Stimulated activated CD4-positive, alpha-beta T cell treated with anti-CD3 and anti-CD28 coated beads, Interleukin-4, amount 100 ng/mL, for 1 hour (primary cell): ENCODE measurements at places on chromosomes 11 and 22.

DNA sequence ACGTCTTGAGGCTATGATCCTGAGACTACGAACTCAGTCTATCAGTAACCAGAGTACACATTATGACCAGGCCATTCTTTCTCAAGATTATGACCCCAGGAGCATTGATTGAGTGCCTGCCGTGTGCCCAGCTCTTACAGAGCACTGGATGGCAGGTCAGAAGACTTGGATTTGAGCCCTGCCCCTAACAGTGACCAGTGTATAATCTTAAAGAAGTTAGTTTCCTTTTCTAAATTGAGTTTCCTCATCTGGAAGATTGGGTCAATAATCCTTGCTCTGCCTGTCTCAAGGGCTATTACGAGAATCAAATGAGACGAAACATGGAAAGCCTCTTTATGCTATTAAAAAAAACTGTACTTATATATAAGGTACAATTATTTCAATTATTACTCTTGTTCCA lies 38.2 kb downstream of the SLCO2B1 start:
- DNase-seq, result no peak

DNA sequence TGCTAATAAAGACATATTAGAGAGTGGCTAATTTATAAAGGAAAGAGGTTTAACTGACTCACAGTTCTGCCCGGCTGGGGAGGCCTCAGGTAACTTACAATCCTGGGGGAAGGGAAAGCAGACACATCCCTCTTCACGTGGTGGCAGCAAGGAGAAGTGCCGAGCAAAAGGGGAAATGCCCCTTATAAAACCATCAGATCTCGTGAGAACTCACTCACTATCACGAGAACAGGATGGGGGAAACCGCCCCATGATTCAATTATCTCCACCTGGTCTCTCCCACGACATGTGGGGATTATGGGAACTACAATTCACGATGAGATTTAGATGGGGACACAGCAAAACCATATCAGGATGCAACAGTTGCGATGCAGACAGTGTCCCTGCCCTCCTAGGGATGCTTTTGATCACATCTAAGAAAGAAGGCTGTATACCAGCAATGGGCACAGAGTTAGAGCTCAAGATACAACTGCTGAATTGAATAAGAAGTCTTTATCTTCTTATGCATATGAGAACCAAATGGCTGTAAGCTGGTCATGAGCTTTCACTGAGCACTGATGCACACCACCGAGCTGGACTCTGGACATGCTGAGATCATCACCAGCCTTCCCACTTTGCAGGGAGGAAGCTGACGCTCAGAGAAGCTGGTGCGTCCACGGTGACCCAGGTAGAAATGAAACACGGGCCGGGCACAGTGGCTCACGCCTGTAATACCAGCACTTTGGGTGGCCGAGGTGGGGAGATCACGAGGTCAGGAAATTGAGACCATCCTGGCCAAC lies 255.2 kb downstream of the MN1 start:
- no peak for DNase-seq

GRCh38 chr11:114343020-114343419 lies 46.8 kb downstream of the NNMT start:
- no peak for DNase-seq

DNA sequence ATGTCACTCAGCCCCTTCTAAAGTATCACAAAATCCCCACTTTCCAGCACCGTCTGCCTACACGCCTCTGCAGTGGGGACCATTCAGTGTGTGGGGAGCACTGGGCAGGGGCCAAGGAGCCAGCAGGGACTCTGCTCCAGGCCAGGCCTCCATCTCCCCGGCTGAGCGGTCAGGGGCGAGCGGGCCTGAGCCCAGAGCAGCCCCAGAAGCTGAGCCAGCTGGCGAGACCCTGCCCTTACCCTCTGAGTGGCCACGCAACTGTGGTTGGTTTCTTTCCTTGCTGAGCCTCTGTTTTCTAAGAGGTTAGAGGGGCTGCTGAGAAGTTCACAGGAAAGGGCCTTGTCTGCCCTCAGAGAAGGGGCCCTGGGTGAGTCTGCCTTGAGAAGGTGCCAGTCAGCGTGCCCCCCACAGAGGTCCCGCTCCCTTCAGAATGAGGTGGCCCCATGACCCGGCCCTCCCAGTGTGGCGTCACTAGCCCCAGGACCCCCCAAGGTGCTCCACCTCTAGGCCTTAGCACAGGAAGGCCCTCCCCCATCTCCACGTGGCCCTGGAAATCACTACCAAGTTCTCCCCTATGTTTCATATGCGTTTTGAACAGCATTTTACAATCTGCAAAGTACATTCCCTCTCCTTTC lies 46.9 kb downstream of the WNT11 start:
- no peak for DNase-seq

GRCh38 chr11:5626196-5626595 lies 1.4 kb downstream of the TRIM34 start:
- no peak for DNase-seq

GRCh38 chr22:44068422-44069191 lies 44.5 kb downstream of the PARVB start:
- DNase-seq, result no peak

DNA sequence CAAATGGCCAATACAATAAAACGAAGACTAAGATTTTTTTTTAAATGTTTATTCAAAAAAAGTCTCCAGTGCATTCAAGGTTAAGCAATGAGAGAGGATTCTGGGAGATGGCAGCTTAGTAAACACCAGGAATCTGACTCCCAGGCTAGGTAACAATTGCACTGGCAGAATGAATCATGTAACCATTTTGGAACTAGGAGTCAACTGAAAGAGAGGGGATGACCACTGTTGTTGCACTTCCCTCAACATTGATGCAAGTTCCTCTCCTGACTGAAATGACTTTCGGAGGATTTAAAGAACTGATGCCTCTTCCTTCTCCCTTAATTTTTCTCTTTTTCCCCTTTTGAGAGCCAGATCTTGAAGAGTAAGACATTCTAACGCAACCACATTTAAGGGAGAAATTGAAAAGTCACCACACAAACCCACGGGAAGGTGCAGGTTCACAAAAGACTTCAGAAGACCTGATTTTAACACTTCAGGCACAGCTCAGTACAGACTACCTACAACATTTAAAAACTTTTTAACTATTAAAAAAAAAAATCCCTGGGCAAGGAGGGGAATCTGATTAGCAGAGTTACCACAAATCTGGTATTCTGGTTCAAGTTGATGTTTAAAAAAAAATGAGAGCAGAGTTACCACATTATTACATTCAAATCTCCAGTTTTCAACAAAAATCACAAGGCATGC lies 56.8 kb downstream of the FCHSD2 start:
- no peak for DNase-seq

- DNase-seq, result peak; percentile 98
These were observed 2.0 kb upstream of the PTDSS2 start for GRCh38 chr11:447923-448731.

- DNase-seq, result no peak
These were observed 2.0 kb upstream of the UBXN1 start for GRCh38 chr11:62680825-62681240.

- no peak for DNase-seq
These were observed 103.8 kb downstream of the CEP164 start for GRCh38 chr11:117431436-117431835.

- DNase-seq, result no peak
These were observed 75.1 kb downstream of the BMAL1 start for GRCh38 chr11:13352711-13353110.

DNA sequence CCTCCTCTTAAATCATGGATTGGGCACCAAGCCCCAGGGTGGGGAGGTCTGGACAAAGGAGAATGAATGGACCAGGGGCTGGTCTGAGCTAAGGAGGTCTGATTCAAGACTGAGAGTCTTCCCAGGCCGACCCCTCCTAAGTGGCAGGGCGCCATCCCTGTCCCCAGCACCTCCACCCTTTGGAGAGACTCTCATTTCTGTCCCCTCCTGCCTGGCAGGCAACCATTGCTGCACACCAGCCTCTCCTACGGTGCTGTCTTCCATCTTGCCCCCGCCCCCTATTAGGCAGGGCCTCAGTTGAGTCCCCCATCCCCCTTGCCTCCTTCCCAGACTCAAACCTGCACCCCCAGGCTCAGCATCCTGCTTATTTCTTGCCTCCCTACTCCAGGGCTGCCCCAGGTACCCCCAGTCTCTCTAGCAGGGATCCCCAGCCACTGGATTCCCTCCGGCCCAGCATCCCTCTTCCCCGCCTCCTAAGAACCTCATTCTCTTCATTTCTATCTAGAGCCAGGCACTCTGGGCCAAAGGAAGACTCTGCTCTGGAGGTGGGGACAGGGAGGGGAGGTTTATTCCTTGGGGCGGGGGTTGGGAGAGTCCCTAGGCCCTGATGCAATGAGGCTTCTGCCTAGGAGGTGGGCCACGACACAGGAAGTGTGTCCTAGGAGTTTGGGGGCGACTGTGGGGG lies 1.7 kb upstream of the RCOR2 start:
- DNase-seq, result no peak

DNA sequence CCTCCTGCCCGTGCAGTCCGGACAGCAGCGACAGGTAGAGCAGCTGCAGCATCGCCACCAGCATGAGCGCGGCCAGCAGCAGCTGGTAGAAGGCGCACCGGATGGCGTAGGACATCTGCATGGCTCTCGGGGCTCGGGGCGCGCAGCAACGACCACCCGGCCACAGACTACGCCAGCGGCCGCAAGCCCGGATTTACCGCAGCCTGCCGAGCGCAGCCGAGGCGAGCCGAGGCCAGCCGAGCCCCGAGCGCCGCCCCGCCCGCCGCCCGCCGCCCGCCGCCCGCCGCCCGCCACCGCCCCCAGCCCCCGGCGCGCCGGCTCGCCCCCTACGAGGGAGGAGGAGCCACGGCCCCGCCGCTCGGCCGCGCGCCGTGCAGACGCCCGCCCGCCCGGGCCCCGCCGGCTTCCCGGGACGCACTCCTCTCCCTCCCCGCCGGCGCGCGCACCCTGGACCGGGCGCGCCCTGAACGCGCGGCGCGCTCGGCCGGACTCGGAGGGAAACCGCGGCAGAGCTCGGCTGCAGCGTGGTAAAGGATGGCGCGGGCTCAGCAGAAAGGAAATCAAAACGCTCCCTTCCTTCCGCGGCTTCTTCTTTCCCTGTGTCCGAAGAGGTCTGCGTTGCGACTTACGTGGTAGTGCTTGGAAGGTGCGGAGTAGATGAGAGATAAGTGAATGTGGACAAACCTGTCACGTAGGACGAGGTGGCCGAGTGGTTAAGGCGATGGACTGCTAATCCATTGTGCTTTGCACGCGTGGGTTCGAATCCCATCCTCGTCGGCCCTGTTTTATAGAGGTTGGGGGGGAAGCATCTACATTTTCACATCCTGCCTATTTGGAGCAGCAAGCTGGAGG lies at the start of gene B4GAT1:
Gene B4GAT1, minus strand, starts transcription at position 205 of the 852 bp plus-strand sequence. Its CDS starts 84 bp downstream, at position 121.
- DNase-seq, result peak; percentile 79

GRCh38 chr11:108797578-108798100 lies 132.8 kb downstream of the DDX10 start:
- no peak for DNase-seq

- DNase-seq, result no peak
These were observed 18.2 kb downstream of the ST14 start for GRCh38 chr11:130177782-130178181.

DNA sequence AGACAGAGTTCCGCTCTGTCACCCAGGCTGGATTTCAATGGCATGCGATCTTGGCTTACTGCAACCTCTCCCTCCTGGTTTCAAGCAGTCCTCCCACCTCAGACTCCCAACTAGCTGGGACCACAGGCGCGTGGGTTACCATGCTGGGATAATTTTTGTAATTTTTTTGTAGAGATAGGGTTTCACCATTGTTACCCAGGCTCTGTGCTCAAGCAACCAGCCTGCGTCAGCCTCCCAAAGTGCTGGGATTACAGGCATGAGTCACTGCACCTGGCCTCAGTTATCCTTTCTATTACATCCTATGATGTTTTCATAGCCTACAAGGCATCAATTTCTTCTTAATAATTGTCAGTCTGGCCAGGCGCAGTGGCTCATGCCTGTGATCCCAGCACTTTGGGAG lies 36.5 kb downstream of the LRRC74B start:
- no peak for DNase-seq

DNA sequence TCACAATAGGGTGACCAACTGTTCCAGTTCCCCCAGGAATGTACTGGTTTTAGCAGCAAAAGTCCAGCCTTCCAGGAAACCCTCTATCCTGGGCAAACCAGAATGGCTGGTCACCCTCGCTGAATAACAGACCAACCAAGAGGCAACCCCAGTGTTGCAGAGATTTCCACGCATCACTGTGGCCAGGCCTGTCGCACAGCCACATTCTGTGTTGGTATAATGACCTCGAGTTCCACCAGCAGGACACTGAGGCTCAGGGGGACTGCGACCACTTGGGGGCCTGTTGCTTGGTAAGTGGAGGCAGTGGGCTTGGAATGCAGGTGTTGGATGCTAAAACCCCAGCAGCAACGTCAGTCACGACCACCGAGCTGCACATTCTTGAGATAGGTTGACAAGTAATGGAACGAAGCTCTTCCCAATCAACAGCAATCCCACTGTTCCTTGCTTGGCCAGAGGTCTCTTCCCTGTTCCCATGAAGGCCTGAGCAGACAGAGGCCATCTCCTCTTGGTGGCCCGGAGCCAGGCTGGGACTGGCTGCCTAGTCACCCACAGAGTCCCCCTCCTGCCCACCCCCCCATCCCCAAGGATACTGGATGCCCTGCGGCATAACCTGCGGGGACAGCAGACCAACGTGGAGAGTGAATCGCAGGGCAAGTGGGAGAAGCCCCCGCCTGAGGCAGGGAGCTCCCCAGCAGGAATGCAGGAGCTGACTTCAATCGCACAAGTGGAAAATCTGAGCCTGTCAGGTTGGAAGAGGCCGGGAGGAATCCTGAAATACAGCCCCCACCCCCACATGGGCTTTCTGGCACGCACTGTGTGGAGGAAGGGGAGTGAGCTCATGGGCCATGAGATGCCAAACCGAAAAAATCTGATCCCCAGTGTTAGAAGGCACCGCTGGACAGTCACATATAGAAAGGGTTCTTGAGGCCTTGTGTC lies 43.4 kb upstream of the MN1 start:
- no peak for DNase-seq

DNA sequence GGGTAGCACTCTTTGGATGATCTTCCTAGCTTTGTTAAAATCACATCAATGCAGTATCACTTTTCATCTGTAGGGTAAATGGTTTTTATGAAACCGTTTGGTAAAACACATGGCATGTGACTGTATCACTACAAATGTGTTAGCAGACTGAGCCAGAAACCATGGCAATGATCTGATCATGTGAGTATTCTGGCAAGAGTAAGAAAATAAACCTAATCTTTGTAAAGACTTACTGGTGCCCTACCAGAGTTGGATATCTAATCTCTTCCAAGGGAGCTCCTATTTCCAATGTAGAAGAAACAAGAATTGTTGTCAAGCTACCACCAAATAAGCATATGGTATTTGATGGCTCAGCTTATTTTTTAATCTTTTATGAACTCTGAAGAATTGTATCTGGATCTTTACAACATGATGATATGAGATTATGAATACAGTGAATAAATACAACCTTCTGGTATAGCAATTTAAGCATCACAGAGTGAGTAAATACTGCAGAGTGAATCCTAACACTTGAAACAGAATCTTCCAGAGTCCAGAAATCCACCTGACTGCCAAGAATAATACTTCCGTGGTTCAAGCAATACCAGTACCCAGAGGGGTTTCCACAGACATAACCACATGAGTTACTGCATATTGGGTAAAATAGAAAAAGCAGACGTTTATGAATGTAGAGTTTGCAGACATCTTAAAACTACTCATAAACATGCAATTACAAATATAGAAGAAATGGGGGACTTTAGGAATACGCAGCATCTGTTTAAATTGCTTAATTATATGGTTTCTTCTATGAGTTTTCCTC lies 238.8 kb downstream of the TTC28 start:
- DNase-seq, result no peak
